Inflammatory macrophage (primary cell): ENCODE measurements at places on chromosomes 5 and 9.

DNA sequence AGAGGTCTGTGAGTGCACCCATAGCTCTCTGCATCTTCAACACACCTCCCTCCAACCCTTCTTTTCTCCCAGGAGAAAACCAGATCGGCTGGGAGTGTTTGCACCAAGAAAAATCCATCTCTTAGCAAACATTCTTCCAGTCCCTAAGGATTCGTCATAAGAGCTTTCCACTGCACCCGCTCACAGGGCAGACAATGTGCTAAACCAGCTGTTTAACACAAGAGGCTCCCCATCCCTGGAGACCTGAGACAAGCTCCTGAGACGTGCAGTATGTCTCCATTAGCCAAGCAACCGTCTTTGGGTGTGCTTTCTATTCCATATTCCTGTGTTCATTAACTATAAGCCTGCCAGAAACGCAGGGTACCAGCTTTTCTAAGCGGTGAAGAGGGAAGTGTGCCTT is 93.6 kb upstream of the ZNF462 start:
- no peak for DNase-seq

- DNase-seq, result no peak
These were observed 72.4 kb downstream of the PARP8 start for GRCh38 chr5:50738864-50739263.

- DNase-seq, result peak; percentile 79
These were observed at the start of gene TGFBI for GRCh38 chr5:136028782-136029742. TGFBI (plus strand) TSS chr5:136028988; CDS start chr5:136029056, 68 bp downstream.

DNA sequence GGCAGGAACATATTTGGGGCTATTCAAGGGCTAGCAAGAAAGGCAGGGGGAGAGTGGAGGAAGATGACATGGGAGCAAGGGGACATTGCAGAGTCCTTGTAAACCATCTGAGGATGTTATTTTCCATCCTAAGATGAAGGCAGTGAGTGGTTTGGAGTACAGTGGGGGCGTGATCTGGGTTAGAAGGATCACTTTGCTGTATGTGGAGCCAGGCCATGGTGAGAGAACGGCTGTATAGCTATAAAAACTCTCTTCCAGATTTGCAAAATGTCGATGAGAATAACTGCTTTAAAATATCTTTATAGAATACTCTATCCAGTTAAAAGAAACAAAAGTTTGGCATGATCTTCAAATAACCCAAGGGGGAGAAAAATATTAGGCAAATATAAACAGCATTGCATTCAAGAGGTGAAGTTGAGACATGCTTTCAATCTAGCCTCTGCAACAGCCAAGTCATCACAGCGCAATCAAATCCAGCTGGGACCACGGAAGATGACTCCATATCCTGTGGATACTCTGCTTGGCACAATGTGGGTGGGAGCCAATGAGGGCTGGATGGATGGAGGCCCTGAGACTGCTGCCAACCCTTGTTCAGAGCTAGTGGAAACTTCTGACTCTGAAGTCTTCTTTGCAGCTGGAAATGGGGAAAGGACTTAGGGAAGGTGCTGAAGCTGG is 111.5 kb upstream of the BASP1 start:
- peak; percentile 40 for DNase-seq

- no peak for DNase-seq
These were observed 53.8 kb downstream of the ABHD17B start for GRCh38 chr9:71857159-71857558.
